Epithelial cell of prostate (primary cell): ENCODE measurements at places on chromosomes 2 and 18.

DNA sequence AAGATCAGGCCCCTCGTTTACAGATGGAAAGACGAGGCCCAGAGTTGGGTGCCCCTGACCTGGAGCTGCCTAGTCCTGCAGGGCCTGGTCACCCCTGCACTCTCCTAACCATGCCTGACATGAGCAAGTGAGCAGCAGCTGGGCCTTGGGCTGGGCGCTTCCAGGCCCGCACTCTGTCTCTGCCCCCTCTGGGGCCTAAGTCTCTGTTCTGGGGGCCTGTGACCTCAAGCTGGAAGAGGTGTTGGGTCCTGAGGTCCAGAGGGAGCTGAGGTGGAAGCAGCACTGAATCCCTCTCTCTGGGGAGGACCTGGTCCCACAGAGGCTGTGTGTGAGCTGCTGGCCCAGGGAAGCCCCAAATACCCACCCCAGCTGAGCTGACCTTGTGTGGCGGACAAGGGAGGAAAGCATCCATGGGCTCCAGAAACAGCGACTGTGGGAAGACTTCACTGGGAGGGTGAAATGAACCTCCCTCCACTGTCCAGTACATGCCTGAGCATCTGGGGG, 46.1 kb upstream of the GPC1 start:
- DNase-seq = no peak

DNA sequence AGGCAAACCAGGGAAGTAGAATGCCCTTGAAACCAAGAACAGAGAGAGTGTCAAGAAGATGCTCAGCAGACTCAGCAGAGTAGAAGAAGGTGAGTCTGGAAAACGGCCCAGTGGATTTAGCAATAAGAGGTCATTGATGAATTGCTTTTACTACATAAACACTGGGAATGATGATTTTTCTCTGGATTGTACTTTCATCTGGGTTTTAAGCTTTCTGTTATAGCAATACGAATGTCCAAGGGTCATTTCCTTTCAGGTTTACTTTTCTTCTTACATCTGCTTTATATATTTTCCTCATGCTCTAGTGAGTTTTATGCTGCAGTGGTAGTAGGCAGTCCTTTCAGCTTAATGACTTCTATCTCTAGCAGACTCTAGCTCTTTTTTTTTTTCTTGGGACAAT, 16.9 kb downstream of the EML6 start:
- no peak for DNase-seq

GRCh38 chr18:50523165-50523564, 36.7 kb upstream of the MAPK4 start:
- DNase-seq = no peak

DNA sequence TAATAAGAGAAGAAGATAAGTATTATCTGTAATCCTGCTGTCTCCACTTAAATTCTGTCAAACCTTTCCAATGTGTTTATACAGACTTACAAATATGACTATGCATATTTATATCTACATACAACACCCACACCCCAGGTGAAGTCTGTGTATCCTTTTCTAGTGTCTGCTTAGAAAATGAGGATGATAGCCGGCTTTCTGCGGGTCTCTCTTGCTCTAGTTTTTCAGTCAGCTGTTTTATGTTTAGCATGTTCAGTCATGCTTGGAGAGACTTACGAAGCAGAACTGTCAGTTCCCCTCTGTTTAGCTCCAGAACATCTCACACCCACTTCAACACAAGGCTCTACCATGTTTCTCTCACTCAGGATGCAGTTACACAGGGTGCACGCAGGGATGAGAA, 137.3 kb upstream of the NFATC1 start:
- DNase-seq = no peak

DNA sequence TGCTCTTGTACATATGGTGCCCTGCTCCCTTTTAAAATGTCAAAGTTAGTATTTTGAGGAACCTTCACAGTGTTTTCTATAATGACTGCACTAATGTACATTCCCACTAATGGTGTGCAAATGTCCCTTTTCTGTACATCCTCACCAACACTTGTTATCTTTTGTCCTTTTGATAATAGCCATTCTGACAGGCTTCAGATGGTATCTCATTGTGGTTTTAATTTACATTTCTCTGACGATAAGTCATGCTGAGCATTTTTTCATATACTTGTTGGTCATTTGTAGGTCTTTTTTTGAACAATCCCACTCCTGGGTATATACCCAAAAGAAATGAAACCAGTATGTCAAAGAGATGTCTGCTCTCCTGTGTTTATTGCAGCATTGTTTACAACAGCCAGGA, 268.3 kb downstream of the FBXO15 start:
- no peak for DNase-seq

- DNase-seq = no peak
These were observed 2.7 kb upstream of the HSBP1L1 start for GRCh38 chr18:79961527-79962291.

DNA sequence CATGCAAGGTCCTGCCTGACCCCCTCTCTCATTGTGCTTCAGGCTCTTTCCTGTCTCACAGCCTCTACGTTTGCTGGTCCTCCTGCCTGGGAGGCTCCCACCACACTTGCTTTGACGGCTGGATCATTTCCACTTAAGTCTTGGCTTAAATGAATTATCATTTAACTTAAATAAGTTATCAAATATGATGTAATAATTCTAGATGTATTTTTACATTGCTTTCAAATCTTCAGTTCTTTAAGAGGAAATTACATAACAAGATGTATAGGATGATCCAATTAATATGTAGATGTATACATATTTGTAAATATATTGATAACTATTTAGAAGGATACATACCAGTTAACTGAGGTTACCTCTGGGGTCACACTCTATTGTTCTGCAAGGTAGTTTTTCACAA, 102.6 kb upstream of the SP3 start:
- no peak for DNase-seq

- no peak for DNase-seq
These were observed 21.5 kb downstream of the ANKRD29 start for GRCh38 chr18:23641143-23641720.

DNA sequence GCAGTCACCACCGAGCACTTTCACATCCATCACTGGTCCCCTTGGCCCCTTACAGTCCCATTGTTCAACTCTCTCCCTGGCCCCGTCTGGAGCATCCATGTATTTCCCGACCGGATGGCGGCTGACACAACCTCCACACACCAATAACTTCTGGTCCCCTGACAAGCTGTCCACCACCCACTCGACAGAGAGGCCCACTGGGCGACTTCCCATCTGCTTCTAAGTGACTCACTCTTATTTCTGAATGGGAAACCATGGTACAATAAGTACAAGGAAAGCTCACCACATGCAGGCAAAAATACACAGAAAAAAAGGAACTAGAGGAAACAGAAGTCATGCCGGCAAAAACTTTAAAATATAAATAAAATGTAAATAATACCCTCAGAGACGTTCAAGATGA, 82.9 kb upstream of the RAB12 start:
- no peak for DNase-seq

DNA sequence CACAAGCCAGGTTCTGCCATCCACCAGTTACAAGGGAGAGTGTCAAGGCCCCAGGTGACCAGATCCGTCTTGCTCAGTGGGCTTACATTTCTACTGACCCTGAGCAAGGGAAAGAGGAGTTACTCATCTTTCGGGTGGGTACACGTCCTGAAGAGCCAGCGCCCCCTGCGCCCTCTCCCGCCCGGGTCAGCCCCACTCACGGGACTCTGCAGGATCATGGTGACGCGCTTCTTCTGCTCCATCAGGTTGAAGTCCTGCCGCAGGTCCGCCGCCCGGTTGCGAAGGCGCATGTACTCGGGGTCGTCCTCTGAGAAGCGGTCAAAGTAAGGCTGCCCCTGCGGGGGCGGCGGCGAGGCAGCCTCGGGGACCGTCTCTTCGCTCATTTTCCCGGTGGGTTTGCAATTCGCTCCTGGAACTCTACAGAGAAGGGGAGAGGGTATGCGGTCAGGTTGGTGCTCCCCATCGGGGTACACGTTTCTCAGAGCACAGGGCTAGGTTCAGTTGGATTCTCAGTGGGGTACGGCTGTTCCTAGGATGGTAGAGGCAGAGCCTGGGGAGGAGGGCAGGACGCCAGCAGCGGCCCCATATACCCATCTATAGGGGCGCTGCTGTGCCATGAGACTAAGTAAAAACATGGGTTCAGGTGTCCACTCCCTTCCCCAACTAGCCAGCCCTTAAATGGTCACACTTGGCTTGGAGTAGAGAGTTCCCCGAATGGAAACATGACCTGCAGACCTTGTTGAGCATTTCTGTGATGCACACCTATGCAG, 61.8 kb downstream of the ADD2 start:
- DNase-seq = no peak

DNA sequence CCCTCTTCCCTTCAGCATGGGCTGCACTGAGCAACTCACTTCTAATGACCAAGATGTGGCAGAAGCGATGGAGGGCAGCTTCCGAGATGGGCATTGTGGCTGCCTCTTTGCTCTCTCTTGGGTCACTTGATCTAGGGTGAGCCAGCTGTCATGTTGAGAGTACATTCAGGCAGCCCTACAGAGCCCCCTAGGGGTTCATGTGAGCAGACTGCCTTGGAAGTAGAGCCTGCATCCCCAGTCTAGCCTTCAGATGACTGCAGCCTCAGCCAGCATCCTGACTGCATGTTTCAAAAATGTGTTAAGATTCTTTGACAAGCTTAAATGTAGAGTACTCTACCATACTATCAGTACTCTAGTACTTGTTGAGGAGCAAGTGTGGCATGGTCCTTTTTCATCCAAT, 143.9 kb downstream of the NCK2 start:
- DNase-seq = no peak

DNA sequence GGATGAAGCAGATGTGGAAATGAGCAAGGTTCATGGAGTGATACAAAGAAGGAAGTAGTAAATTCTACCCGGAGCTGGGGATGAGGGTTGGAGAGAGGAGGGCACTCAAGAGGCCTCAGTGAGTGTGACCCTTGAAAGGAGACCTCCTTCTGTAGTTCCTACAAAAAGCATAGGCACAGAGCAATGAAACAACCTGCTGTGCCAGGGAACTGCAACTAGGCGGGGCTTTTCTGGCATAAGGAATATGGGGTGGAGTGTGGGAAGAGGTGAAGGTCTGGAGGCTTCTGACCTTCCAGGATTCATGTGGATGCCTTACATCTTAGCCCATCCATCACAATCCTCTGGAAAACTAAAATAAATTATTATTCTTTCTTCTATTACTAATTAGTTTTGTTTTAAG, 25.5 kb upstream of the PGAP1 start:
- DNase-seq = no peak

- no peak for DNase-seq
These were observed 58.3 kb downstream of the SEPTIN10 start for GRCh38 chr2:109555346-109555900.

- no peak for DNase-seq
These were observed 167.5 kb downstream of the UPP2 start for GRCh38 chr2:158269143-158269542.

DNA sequence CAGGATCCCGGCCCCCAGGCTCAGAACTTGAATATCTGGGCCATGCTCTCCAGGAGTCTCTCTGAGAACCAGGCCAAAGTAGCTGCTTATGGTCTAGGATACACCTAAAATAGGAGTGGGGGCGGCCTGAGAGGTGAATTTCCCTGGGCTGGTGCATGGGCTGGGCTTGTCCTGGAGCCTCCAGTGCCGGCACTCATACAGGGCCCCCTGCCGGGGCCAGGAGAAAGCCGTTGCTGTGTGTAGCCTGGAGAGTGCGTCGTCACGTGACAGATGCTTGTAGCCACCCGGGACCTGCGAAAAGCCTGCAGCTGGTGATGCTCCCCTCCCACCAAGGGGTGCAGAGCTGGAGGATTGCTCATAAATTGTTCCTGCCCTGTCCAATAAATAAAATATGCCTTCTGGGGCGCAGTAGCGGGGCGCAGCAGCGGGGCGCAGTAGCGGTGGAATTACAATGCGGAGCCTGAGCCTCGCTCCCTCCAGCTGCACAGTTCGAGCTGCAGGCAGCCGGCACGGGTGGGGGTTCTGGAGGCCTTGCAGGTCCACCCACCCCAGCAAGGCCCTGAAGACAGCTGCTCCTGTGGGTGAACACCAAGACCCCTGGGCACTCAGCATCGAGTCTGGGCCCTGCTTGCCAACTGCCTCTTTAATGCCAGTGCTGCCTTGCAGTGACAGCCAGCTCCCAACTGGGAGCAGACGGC, 289.9 kb downstream of the NDUFA10 start:
- DNase-seq = no peak

DNA sequence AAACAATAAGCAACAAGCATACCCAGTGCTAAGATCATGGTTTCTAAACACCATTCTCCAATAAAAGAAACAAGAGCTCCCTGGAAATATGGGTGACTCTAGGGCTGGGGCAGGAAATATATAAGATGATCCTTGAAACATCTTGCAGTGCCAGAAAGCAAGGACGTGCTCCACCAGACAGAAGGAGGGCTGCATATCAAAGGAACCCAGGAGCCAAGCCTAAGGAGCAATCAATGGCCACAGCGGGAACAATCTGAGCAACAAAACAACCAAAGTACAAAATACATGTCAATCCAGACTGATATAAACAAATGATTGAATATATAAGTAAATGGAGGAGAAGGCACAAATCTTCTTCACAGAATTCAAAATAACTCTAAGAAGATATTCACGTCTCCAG, 10.1 kb downstream of the SPIRE1 start:
- DNase-seq = no peak

- DNase-seq = no peak
These were observed 64.1 kb downstream of the STAT4 start for GRCh38 chr2:191086706-191087105.

DNA sequence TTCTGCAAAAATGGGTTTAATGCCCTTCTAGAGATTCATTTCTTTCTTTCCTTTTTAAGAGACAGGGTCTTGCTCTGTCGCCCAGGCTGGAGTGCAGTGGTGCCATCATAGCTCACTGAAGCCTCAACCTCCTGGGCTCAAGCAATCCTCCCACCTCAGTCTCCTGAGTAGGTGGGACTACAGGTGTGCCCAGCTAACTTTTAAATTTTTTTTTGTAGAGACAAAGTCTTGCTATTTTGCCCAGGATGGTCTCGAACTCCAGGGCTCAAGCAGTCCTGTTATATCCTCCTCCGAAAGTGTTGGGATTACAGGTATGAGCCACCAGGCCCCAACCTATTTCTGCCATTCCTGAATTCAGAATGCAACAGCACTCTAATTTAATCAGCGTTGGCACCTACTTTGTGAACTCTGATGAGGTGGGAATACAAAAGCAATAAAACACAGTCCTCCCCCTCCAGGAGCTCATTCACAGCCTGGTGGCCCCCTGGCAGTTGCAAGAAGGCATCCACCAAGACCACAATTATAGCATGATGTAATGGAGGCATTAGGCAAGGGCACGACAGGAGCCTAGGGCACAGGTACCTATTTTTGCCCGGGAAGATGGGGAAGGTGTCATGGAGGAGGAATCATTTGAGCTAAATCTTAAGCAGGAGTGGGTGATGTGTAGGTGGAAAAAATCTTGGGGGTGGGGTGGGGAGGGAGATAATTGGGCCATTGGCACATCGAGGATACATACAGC, 5.1 kb downstream of the RHOB start:
- DNase-seq = no peak
